ENCODE measurements at places on chromosomes 12 and 14.

- DNase-seq: no peak
These were observed 12.3 kb upstream of the ATG14 start for GRCh38 chr14:55423969-55424368.

DNA sequence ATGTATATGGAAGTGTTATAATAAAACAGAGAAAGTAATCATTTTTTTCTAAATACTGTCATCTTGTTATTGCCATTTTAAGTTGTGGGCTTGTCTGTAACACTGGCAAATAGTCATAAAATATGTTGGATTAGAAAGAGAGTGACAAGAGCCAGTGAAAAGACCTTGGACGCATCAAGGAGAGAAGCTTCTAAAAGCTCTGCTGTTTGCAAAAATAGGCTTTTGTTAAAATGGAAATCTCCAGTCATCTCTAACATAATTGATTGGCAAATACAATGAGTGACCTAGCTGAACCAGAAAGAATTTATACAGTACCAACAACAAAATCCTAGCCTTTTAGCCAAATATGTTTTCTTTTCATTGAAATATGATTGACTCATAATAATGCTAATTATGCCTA is 245.8 kb upstream of the RMST start:
- DNase-seq: no peak

DNA sequence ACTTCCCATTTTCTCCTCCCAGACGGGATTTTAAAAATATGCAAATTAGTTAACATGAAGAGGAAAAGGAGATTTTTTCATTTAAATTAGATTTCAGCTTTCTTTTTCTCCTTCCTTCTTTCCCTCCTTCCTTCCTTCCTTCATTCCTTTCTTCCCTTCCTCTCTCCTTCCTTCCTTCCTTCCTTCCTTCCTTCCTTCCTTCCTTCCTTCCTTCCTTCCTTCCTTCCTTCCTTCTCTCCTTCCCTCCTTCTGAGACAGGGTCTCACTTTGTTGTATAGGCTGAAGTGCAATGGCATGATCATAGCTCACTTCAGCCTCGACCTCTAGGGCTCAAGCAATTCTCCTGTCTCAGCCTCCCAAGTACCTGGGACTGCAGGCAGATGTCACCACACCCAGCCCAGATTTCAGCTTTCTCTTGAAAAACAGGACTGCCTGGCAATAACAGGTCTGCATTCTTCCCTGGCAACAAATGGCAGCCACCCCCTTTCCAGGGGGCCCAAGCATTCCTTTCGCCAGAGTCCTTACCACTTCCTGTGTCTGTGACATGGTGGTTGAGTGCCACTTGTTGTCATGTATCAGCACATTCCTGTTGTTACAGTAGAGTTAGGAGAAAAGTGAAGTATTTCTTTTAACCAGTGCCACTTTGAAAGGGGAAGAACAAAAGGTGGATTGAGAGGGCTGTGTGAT is 119.1 kb downstream of the PTPN11 start:
- DNase-seq: no peak

DNA sequence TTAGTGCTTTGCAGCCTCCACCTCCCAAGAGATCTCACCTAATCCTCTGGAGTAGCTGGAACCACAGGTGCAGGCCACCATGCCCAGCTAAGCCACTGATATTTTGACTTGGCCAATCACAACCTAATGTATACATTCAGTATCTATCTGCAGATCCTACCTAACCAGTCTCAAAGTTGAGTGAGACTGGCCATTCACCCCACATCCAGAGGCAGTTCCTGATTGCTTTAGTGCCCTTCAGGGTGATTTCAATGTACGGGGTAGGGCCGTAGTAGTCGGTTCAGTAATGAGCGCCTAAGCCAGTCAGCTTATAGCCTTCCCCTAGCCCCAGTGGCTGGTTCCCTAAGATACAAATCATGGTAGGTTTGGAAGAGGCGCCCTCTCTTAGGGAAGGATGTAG is 27.4 kb upstream of the FBXO34 start:
- no peak for DNase-seq

GRCh38 chr14:68676511-68676943 is 116.3 kb downstream of the ZFP36L1 start:
- DNase-seq: no peak

DNA sequence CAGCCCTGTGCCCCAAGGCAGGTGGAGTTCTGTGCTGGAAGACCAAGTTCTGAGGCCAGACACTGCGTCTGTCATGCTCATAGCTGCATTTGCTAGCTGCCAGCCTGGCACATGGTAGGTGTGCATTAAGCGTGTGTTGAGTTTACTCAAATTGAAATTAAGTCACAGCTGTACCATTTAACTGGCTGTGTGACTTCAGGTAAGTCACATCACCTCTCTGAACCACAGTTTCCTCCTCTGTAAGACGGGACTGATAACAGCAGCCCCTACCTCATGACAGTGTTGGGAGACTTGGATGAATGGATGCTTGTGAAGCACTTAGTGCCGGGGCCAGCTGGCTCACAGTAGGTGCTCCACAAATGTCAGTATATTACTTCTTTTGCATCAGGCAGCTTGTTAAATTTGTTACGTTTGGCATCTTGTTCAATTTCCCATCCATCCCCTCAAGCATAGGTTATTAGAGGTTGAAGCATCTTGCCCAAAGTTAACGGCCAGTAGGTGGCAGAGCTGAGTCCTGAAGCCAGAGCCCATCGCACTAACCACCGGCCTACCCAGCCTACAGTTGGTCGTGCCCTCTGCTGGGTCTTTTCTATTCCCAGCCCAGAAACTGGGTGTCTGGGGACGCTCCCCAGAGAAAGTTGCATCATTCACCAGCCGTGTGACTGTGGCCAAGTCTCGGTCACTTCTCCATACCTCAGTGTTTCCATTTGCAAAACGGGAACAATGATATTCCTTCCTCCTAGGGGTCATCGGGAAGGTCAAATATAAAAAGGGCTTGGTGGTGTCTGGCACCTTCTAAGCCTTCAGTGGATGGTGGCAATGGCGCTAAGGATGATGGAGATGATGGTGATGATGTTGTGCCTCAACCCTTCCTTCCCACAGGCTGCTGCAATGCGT is 4.5 kb downstream of the DAO start:
- DNase-seq: peak; percentile 55

DNA sequence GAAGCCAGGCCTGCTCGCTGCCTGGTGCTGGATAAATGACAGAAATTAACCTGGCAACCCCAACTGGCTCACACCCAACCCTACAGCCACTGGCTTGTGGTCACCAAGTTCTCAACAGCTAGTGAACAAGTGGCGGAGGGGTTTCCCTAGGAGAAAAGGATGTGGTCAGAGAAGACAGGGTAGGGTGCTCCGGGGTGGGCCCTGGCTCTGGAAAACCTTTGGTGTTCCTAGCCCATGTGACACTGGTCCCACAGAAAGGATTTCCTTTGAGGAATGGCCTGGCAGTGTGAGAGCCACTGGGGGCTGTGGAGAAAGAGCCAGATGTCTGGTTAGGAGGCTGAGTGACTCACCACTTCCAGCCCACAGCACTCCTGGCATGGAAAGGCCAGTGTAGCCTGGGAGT is 8.7 kb downstream of the SYNE3 start:
- DNase-seq: no peak

DNA sequence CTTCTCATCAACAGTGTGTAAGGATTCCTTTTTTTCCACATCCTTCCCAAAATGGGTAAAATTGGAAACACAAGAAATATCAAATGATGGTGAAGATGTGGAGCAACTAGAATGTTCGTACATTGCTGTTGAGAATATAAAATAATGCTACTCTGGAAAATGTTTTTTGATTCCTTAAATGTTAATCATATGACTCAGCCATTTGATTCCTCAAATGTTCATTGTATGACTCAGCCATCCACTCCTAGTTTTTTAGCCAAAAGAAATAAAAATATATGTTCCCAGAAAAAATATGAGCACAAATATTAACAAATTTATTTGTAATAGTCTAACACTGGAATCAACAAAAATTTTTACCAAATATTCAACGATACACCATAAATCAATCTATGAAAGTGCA is 1108.6 kb downstream of the LRFN5 start:
- no peak for DNase-seq

- DNase-seq: no peak
These were observed 663.8 kb upstream of the FOXG1 start for GRCh38 chr14:28102814-28103213.

DNA sequence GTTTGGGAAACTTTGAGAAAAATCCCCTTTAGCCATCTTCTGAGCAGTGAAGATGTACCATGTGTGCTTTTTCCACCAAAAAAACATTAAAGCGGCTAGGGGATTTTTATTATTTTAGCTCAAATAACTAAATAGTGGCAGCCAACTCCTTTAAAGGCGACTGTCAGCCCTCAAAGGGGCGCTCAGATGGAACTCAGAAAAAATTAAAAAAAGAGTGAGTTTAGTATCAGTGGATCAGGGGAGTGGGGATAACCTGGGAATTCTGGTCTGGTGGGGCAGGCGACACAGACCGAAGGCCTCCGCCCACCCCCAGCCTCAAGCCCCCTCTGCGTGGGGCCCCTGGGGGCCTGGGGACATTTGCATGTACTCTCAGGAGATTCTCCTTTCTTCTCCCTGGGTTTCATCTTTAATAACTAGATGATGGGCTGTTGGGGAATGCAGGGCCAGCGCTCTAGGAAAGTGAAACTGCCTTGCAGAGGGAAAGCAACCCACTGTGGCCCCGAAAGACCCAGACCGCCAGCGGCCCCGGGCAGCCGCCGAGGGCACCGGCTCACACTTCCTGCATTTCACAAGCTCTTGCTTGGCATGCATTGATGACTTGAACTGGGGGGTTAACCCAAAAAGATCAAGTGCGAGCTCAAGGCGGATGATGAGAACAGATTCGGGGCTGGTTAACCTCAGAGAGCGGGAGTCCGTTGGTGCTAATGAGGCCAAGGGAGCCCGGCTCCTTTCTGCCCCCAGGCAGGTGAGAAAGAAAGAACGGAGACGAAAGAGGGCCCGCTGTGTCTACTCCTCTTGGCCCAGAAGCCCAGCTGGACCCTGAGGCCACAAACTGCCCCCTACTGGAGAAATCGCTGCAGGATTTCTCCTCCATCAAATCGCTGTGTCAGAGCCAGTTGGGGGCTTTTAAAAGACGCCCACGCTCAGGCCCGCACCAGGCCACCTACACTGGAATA is 7.3 kb upstream of the BATF start:
- no peak for DNase-seq

DNA sequence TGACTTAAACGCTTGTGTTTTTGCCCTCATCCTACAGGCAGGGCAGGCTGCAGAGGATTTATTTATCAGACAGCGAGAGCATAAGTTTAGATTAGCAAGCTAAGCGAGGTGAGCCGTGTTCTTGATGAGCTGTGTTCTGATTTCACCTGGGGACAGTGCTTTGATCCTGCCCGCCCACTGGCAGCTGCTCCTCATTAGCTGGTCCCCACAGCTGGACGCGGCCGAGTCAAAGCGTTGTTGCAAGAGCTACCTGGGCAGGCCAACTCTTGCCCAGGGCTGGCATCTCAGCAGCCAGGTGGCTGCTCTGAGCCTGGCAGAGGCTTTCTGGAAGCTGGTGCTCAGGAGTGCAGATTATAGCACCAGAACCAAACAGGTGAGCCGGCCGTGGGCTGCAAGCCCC is 46.8 kb upstream of the BEGAIN start:
- no peak for DNase-seq

- DNase-seq: no peak
These were observed 14.1 kb upstream of the NUMB start for GRCh38 chr14:73472185-73473114.

DNA sequence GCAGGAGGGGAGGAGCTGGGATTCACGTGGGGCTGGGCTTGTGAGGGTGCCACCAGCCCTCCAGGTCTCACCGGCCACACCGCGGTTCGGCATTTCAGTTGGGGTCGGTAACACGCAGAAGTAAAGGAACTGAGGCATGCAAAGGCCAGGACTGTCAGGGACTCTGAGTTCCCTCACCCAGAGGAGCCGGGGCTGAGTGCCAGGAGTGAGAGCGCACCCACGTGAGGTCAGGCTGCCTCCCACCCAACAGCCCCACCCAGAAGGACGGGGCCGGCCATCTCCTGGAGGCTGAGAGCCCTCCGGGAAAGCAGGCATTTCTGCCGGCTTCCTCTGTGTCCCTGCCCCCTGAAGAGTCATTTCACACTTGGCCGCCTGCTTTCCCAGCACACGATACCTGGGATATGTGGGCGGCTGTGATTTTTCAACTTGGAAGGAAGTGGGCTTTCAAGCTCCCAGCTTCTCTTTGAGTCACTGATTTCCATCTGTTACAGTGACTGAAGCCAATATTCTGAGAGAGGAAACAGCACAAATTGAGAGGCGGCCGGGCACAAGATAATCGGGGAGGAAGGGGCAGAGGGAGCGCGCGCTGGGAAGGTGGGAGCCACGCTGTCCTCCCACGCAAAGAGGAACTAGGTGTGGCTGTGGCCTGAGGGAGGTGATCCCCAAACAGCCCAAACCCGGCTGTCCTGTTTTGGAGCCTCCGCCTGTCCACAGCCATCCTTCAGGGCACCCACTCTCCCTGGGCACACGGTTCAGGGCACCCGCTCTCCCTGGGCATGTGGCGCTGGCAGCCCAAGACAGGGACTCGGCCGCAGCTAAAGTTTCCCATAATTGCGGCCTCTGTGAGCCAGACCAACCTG is 19.0 kb downstream of the GALNT9 start:
- no peak for DNase-seq

- DNase-seq: no peak
These were observed 179.1 kb downstream of the DPF3 start for GRCh38 chr14:72714871-72715214.

GRCh38 chr12:115337693-115338543 is 653.9 kb upstream of the TBX3 start:
- no peak for DNase-seq

DNA sequence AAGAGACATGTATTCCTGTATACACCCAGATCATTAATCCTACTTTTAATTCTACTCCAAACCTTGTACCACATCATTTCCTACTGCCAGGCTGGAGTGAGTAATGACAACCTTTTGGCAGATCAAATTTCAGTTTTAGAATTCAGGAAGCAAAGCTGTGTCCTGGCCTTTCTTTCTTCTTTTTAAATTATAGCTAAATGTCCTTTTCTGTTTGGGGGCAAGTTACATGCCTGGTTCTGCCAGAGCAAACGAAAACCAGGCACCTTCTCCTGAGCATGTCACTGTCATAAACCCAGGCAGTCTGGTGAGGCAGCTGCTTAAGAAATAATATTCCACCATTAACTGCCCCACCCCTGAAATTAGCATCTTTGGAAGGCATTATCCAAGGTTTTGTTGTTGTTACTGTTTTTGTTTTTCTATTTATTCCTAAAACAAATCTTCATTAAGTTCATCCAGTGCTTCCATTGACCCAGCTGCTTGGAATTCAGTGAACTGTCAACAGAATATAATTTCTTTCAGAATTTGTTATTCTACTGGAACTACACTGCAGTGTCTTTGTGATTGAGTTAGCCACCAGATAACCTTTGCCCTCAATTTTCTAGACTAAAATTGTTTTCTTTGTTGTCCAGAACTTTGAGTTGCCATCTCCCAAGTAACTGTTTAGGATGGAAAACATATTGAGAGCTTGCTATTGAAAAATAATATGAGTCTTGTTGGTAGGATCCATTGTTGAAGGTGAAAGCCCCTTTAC is 33.2 kb downstream of the SAMD4A start:
- DNase-seq: no peak

GRCh38 chr14:24958271-24958670 is 91.7 kb downstream of the STXBP6 start:
- no peak for DNase-seq

DNA sequence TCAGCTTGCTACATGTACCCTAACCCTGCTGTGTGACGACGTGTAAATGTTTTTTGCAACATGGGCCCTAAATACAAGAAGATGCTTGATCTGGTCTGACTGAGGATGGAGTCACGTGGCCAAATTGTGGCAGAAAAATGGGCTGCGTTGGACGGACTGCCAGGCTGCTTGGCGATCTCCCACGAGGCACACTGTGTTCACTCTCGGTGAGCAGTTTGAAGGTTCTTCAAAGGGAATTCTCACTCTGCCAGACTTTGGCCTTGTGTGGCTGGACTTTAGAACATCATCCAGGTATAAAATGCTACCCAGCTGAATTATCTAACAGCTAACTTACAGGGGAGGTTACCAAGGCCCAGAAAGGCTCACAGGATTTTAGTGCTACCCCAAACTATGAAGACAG is 85.1 kb downstream of the KDM2B start:
- DNase-seq: no peak

Measured in stimulated activated CD4-positive, alpha-beta T cell treated with anti-CD3 and anti-CD28 coated beads, Interleukin-1b, Interleukin-23, amount 100 ng/mL, for 24 hours (primary cell).